ENCODE measurements at places on chromosomes 1 and 21.

DNA sequence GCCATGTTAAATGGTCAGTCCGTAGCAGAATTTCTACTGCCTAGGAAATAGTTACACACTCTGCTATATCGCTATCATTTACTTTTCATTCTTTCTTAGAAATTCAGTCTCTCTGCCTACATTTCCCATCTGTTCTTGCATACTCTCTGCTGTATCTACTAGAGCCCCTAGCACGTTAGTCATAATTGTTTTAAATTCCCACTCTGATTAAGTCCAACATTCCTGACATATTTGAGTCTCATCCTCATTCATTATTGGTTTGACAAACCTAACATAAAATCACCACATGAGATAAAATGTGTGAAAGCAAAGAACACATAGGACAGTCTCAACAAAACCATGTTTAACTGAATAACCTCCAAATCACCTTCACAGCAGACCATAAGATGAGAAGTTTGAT is 513.6 kb downstream of the PLPP3 start:
- DNase-seq = no peak

DNA sequence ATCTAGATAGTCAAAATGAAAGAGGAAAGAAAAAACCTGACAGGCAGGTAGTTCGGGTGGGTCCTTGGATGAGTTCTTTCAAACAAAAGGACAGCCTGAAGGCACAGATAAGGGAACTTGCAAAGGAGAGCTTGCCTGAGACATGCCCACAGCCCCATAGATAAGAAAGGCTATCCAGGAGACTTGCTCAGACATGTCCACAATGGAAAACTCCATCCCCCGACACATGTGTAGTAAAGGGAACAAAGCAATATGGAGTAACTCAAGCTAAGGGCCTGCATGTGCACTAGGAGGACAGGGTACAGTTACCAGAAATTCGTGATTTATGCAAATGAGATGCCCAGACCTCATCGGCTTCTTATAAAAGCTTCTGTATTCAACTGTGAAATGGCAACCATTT is 281.5 kb downstream of the NEGR1 start:
- no peak for DNase-seq

- no peak for DNase-seq
Measured at GRCh38 chr1:184255560-184255959, 131.3 kb upstream of the C1orf21 start.

DNA sequence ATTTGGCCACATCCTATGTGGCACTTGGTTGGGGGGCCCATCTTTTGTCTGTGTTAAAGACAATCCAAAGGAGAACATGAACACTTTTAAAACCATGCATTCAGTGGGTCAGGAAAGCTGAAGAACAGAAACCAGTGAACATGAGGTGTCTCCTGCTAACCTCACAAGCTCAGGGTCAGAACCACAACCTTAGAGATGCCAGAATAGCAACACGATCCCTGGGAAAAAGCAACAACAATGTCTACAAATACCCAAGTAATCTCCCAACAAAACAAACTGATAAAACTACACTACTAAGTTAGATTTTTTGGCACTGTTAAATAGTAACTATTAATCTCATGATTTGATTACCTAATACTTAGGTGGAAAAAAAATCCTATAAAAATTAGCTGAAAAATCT is 34.1 kb upstream of the GNG4 start:
- DNase-seq = no peak

GRCh38 chr1:216710055-216710454 is 13.2 kb downstream of the ESRRG start:
- DNase-seq = no peak

DNA sequence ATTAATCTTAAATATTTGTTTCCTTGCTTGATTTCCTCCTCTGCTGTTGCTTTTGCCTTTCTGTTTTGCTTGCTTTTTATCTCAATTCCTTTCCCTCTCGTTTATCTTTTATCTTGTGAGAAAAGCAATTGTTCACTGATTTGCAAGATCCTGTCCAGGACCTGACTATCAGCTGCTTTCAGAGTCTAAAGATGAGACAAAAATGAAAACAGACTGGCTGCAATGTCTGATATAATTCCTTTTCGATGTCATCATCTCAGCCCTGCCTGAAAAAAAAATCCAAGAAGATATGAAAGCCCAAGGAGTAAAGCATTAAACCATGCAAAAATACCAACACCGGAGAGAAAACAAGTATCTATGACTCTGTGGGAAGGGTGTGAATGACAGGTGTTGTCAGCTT is 225.5 kb downstream of the PATJ start:
- DNase-seq = no peak

Data from AML-193 (cell line).